ENCODE measurements at places on chromosomes 3 and 15.

- DNase-seq = no peak
These were observed 30.7 kb upstream of the MGA start for GRCh38 chr15:41629463-41629862.

GRCh38 chr3:73618461-73618860, 6.3 kb downstream of the PDZRN3 start:
- DNase-seq = no peak

DNA sequence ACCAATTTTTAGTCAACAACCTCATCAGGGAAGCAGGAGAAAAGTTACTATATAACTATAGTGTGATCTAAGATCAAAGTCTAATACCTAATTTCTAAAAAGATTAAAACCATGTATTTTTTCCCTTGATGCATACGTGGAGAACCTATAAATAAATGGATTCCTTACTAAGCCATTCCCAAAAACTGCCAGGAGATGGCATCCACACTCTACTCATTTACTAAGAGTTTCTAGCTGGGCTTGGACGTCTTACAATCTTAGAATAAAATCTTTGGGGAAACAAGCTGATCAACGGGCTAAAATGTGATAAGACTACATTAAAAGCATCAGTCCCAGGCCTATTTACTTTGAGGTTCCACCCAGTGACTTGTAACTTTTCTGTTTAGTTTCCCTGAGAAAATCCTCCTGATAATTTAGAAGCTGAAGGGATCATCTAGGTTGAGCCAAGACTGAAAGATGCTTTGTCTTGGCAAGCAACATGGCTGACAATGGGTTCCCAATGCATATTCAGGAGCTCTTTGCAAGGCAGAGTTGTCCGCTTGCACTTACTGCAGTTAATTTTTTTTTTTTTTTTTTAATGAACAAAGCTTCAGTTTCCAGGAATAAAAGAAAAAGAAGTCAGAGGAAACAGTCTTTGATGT, 85.5 kb upstream of the FGF12 start:
- no peak for DNase-seq

GRCh38 chr3:34363881-34364280, 565.5 kb downstream of the PDCD6IP start:
- DNase-seq = no peak

GRCh38 chr15:75493732-75494131, 42.2 kb upstream of the SIN3A start:
- no peak for DNase-seq
